ENCODE measurements at places on chromosomes 6 and 20. TPM values are rescaled to one million over a fixed set of nuclear protein-coding genes. Genes with fewer than 3 reads are reported as not detected.
A peak's percentile ranks its signal among the peaks of the same experiment; 100 is the strongest.

PAK5 gene
- not detected for total RNA-seq

OOEP gene
- 0.49 TPM for total RNA-seq

- peak; percentile 49 for DNase-seq
Measured at GRCh38 chr20:5863040-5863833, 87.1 kb downstream of the TRMT6 start.

GRCh38 chr20:4670469-4670868, 51.2 kb upstream of the PRND start:
- DNase-seq: no peak

TMEM151B gene
- under 0.01 TPM for total RNA-seq

SIRPD gene
- total RNA-seq: not detected

GRCh38 chr20:37901654-37902503, 1.0 kb upstream of the VSTM2L start:
- DNase-seq: peak; percentile 59

BANF2 gene
- not detected for total RNA-seq

GRCh38 chr6:38264605-38265004, 375.1 kb downstream of the BTBD9 start:
- no peak for DNase-seq

- no peak for DNase-seq
Measured at GRCh38 chr20:25148181-25148981, 47.1 kb upstream of the ENTPD6 start.

DNA sequence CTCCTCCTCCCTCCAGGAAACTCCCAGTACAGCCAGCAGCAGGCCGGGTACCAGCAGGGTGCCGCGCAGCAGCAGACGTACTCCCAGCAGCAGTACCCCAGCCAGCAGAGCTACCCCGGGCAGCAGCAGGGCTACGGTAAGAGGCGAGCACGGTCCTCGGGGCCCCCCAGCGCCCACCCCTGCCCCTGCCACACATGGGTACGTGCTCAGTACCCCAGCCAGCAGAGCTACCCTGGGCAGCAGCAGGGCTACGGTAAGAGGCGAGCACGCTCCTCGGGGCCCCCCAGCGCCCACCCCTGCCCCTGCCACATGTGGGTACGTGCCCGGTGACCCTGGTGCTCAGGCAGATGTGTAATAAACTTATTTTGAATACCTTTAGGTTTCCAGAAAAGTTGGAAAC, 10.2 kb upstream of the MTG2 start:
- DNase-seq: no peak

SNAP91 gene
- not detected for total RNA-seq

GRCh38 chr20:4813076-4813862, 91.6 kb downstream of the PRND start:
- no peak for DNase-seq

DNA sequence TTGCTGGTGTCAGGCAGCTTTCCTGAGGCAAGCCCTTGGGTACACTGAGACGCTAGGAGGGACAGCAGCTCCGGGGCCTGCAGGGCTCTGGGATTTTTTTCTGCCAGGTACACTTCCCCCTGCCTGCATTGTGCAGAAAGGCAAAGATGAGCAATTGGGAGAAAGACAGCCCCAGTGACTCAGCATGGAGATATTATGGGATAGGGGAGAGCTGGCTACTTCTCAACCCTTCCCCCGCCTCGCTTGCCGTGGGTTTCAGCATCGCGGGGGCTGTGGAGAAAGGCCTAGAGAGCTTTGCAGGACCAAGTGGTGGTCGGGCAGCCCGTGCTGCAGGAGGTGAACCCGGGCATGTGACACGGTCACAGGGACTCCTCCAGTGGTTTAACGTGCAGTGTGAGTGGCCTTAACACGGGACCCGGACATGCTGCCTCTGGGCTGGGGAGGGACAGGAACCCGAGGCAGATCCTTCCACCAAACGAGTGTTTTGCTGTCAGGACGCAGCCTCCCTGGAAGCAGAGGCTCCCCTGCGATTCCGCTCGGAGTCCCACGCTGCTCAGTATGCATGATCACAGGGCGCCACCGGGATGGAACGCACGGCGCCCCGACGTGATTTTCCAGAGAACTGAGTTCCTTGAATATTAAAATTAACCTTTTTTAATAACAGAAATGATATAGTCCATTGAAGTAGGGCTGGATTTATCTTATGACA, 139.9 kb downstream of the CDH4 start:
- peak; percentile 56 for DNase-seq

DNA sequence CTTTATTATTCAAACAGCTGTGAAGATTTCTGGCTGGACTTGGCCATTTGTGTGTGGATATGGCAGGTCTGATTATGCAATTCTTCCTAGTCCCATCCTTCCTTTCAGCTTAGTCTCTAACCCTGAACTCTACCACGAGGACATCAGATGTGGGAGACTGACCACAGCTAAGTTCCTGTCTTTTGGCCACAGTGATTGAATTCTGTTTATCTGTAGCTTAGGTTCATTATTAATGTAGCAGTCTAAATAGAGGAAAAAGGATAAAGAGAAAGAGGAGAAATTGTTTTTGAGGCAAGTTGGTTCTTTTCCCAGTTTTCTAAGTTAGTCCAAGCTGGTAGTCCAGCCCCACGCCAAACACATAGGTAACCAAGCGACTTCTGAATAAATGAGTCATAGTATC, 598.9 kb downstream of the RFPL4B start:
- DNase-seq: no peak

GRCh38 chr6:36594816-36595643, 868 bp downstream of the SRSF3 start:
- DNase-seq: no peak

GRCh38 chr20:53517146-53517545, 76.5 kb downstream of the ZNF217 start:
- no peak for DNase-seq

TRIM40 gene
- not detected for total RNA-seq

- peak; percentile 73 for DNase-seq
Measured at GRCh38 chr6:142756215-142756630, 188.8 kb downstream of the HIVEP2 start.

EPHA7 gene
- total RNA-seq: under 0.01 TPM

- DNase-seq: no peak
Measured at GRCh38 chr6:167748046-167748445, 78.7 kb upstream of the AFDN start.

MICB gene
- 37.6 TPM for total RNA-seq

DNA sequence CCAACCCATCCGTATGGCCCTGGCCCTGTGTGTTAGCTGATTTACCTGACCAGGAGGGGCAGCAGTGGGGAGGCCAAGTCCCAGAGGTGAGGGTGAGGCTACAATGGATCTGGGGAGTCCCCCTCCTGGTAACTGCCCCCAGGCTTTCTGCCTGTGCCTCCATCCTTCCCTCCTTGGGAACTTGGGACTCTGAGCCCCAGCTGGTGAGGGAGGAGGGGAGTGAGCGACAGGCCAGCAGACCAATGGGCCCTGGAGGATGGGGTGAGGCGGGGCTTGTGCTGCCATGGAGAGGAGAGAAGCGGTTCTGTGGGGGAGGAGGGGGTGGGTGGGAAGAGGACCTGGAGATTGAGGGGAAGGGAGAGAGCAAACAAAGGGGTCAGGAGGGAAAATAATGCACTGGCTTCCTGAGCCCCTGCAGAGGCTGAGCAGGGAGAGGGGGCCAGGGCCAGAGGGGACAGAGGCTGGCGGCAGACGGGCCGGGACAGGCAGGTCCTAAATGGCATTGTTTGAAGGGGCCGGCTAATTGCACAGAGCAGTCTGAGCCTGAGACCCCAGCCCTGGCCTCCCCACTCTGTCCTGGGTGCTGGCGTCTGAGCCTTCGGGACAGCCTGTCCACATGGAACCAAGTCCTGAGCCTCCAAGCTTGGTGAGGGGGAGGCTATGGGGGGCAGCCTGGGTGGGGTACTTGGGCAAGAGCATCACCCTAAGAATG, 17.5 kb downstream of the DNMT3B start:
- no peak for DNase-seq

DNA sequence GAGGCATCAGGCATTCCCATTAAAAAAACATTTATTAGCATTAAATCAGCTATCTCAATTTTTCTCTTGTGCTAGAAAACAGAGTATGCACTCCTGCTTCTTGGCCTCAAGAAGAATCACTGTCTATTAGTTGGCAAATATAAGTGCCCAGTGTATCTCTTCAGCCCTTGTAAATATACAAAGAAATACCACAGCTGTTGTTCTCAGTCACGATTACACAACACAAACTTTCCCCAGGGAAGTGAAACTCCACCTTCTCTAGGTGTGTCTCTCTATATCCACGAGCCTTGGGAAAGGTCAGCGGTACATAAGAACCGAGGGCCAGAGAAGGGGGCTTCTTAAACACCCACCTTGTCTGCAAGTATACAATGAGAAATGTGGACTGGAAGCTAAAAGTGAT, 194.7 kb downstream of the PKHD1 start:
- DNase-seq: no peak

DNA sequence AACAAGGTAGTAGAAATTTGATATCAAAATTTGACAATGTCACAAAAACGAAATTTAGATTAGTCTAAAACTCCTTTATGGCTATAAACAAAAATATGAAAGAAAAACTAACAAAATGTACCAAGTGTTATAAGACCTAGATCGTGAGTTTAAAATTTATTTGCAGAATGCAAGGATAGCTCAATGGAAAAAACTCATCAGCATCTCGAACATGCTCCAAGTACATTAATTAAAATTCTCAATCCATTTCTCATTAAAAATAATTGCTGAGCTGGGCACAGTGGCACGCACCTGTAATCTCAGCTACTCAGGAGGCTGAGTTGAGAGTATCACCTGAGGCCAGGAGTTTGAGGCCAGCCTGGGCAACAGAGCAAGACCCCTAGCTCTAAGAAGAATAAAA, 70.8 kb downstream of the MAP3K5 start:
- no peak for DNase-seq

DNA sequence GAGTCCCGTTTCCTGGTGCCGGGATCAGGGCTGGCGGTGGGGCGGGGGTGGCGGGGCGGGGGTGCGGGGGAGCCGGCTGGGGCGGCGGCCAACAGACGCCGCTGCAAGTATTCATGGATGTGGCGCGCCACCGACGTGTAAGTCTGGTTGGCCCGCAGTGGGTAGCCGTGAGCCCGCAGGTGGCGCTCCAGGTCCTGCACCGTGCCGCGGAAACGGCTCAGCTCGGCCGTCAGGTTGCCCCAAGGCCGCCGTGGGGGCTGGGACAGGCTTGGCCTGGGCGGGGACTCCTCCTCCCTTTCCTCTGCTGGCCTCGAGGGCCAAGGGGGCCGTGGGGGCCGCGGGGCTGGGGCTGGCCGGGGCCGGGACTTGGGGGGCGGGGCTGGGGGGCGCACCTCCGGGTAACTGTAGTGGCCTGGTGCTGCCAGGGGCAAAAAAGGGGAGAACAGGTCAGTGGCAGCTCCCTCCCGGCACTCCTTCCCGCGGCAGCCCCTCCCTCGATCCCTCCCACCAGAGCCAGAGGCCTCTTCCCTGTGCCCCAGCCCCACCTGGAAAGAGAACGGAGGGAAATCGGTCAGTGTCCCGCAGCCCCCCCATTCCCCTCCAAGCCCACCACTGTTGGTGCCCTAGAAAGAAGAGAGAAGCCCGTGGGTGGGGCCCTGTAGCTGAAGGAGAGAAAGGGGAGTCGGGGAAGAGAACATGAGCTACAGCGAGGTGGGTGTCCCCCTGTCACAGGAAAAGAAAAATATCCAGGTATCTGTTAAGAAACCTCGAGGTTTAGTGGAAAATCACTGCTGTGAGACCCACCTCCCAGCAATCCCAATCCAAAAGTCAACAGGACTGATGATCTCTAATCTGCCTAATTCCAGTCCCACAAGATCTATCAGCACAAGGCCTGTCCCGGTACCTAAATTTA, 21.3 kb downstream of the TNXB start:
- no peak for DNase-seq

DNA sequence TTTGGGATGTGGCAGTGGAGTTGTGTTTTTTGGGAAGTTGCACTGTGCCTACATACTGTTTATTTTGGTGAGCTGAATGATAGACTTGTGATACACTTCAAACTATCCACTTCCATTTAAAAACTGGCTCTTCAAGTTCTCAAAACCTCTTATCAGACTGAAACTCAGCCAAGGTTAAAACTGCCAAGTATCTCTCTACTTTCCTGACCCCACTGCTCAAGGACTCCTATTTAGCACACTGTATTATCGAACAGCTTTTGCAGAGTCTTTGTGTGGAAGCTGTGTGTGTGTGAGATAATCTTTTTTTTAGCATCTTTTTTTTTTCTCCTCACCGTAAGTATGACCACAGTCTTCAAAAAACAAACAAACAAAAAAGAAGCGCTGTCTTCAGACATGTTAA, 21.1 kb downstream of the STX11 start:
- DNase-seq: no peak

DNA sequence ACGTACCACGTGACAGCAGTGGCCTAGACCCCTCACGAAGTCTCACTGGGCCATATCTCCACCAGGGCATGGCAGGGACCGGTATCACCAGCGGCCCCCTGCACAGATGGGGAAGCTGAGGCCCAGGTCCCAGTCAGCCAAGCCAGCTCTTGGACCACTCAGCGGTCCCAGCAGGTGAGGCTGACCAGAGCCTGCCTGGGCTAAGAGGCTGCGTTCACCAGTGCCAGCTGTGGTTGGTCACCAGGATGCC, 2.6 kb upstream of the MRGBP start:
- no peak for DNase-seq

COL9A1 gene
- not detected for total RNA-seq

RBPJL gene
- total RNA-seq: not detected

SLC22A3 gene
- total RNA-seq: 2.2 TPM

DNA sequence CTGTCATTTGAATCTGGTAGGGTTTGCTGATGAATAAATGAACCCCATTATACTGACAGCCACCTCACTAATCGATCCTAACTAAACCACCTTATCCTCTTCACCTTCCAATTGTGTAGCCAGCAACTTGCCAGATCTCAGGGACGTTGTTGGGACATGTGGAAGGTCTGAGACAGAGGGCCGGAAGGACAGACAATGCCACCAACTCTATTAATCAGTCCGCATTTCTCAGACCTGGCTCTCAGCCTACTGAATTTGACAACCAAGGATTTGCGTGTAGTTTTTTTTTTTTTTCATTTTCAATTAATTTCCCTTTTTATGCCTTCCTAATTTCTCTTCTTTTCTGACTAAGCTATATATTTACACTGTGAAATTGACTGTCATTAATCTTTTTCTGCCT, 122.5 kb downstream of the CARMIL1 start:
- DNase-seq: no peak
